ENCODE measurements at places on chromosomes 5 and 9.

DNA sequence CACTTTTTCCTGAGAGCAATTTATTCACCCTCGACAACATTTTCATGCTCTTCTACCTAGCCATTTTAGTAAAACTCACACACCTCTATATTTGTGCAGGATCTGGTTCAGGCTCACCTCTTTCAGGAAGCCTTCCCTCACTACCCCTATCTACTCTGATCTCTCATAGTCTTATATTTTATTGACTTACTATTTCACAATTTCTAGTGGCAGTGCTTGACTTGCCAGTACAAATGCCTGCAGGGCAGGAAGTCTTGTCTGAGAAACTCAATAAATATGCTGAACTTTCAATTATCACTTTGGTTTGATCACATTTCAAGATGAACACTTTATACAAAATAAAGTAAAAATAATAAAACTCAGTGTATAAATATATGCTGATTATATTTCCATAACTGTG lies 226.8 kb downstream of the CETN3 start:
- DNase-seq, result no peak

DNA sequence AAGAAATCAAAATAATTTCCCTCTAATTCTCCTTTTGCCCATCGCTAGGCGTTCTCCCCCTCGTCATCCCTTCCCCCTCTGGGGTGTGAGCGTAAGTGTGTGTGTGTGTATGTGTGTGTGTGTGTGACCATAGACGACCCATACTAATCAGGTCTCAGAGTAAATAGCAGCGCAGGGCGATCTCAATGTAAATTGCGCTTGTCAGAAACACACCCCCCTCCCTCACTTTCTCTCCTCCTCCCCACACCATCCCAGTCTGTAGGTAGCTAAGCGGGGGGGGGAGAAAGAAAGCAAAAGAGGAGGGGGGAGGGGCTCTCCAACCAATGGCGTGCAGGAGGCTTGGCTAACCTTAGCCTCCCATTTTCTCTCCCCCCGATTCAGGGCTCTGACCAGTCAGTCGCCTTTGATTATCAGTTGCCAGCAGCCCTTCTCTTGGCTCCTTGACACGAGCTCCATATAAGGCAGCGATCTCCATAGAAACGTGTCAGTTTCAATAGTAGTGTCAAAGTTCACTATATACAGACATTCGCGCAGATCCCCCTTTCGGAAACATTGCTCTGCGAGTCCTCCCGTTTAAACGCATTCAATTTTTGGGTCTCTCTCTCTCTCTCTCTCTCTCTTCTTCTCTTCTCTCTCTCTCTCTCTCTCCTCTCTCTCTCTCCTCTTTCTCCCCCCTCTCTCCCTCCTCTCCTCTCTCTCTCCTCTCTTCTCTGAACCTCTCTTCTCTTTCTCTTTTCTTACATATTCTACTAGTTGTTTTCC lies at the start of gene NR2F1:
Gene NR2F1 (plus strand): TSS at position 546 of the 762 bp plus-strand sequence. CDS start 1,802 bp downstream, outside the sequence.
- DNase-seq, result peak; percentile 97

DNA sequence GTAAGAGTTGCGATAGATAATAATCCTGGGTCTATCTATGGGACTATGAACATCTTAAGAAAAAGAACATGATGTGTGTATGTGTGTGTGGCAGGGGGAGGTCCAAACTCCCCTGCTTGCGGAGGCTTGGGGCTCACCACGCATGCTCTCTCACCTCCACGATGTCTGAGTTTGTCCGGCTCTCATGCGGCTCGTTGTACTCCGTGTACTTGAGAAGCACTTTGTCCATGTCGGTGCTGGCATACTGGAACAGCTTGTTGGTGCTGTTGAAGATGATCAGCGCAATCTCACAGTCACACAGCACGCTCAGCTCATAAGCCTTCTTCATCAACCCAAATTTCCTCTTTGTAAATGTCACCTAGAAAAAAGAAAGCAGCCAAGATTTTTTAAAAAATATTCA lies 78.5 kb downstream of the MEF2C start:
- no peak for DNase-seq

DNA sequence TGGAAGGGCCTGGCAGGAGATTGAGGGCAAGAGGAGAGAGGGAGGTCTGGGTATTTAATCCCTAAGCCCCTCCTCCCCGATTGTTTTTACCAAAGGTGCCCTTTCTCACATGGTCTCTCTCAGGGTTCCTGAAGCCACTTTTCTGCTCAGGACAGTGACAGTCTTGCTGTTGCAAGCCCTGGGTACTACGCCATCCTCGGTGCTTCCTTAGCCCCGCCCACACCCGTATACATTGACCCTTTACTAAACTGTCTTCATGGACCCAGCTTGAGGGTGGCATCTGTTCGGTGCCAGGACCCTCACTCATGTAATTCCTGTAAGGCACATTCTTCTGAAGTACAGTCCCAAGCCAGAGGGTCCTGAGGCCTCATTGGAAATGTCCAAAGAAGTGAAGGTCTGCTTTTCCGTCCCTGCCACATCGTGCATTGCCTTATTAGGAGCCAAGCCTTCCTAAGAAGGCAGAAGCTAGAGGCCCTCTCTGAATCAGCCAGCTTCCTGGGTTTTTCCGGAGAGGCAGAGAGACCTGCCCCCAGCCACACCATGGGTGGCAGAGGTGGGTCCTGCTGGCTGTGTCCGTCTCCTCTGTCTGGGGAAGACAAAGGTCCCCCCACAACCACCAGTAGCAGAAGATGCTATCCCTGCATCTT lies 1.9 kb upstream of the SH3PXD2B start:
- no peak for DNase-seq

DNA sequence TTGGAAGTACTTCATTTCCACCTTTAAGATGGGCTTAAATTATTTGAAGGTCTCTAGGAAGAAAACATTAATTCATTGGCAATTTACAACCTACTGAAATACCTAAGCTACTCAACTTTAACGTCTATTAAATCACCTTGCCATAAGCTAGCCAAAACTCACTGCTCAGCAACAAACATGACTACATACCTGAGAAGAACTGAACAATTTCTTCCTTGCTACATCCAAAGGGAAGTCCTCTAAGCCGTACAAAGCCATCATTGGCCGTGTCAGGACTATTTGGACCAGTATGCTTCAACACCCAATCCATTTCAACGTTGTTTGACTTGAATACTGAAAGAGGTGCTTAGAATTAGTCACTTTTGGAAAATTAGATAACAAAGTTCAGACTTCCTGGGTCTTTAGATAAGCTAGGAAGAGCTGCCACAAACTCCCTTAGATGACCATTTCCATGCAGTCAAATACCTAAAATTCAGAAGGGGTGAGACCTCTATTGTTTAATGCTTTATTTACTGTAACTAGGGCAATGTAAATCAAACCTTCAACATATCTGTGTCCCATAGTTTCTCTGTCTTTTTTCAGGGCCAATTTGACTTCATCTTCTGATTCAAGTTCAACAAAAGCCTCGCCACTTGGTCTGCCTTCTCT lies 2.6 kb downstream of the HNRNPH1 start:
- DNase-seq, result no peak

DNA sequence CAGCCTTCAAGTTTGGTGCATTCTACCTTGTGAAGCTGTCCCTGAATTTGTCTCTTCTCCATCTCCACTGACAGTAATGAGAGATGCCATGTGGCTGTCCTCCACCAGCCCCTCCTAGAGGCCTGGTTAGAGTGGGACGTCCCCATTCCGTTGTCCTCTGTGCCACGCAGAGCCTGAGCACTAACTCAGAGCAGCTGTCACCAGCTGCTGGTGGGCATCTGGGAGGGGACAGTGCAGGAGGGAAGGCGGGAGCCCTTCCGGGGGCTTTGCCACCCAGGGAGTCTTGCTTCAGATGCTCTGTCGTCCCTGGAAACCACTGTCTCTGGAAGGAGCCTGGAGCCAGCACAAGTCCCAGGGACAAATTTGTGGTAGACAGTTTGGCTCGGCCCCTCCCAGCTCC lies 78.6 kb downstream of the PDZD2 start:
- peak; percentile 30 for DNase-seq

DNA sequence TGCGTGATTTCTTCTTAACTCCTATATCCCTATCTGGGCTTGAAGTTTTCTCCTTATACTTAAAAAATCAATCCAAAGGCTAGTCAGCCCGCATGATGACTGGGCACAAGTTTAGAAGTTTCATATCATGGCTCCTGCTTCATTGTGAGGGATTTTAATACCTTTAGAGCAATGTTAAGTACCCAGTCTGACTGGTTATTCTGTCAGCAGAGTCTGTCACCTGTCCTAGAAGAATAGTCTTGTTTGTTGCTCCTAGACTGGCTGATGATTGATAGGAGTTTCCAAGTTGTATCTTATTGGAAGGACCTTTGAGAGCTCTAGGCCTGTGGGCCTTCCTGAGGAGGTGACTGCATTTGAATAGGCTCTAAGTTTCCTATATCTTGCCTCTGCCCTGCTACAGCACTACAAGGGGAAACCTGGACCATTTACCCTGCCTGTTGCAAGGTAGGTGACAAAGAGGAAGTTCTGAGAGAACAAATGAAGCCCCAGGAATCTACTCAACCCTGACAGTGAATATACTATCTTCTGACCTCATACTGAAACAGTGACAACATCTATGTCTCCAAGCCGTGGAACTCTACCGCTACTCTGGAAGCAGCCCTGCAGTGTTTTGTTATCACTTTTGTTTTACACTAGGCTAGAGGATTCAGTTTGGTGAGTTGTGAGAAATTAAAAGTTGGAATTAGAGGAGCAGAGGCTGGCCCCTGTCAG lies 66.5 kb downstream of the F2RL2 start:
- no peak for DNase-seq

- DNase-seq, result no peak
These were observed 45.2 kb downstream of the FGD3 start for GRCh38 chr9:92992549-92992948.

- no peak for DNase-seq
These were observed 170.0 kb upstream of the IRX4 start for GRCh38 chr5:2052687-2053086.

- DNase-seq, result no peak
These were observed 419.7 kb downstream of the CHSY3 start for GRCh38 chr5:130323804-130324454.

DNA sequence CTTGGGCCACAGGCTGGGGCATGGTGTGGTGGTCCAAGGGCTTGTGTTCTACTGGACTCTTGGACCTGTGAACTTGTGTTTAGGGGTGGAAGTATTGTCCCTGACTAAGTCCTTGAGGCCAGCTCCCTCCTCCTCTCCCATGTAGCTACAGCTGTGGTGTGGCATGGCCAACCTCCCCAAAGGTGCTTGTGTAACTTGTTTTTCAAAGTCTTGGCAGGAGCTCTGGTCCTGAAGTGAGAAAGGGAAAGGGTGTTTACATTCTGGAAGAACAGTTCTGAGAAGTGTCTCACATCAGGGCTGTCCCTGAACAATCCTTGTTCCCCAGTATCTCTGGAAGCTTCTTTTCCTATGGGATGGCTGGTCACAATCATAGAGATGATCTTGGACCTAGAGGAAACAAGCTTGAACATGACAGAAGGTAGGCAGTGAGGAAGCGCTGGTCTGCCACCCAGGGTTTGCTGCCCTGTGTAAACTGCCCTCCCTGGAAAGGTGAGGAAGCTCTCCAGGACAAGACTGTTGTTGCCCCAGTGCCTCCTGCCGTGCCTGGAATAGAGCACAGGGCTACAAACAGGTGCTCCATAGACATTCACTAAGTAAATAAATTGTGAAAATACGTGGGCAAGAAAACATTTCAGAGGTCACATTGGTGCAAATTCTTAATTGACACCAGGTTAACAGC lies 64.6 kb upstream of the KLF9 start:
- DNase-seq, result no peak

GRCh38 chr9:97668485-97668884 lies 28.7 kb downstream of the XPA start:
- DNase-seq, result no peak

DNA sequence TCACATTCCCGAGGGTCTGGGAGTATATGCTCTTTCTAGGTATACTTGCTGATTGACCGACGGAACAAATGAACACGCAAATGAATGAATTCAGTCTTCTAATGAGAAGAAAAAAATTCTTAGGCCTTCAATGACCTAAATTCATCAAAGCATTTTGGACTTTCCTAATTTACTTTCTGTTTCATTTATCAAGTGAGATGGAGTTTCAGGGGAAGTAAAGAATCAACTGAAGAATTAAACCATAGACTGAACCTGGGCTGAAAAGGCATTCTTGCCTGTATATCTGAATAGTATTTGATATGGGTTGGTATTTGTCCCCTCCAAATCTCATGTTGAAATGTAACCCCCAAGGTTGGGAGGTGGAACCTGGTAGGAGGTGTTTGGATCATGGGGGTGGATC lies 64.1 kb downstream of the ZFAND5 start:
- DNase-seq, result no peak
